Hematopoietic multipotent progenitor cell treated with erythropoietin and hydrocortisone succinate and interleukin-3 and kit ligand, for 15 days (in vitro differentiated cells): ENCODE measurements at places on chromosomes 11 and 22.

- no peak for DNase-seq
Measured at GRCh38 chr22:19753090-19753842, 7.3 kb upstream of the TBX1 start.

GRCh38 chr22:49215840-49216239 is 611.8 kb downstream of the BRD1 start:
- DNase-seq: no peak

- DNase-seq: peak; percentile 61
Measured at GRCh38 chr22:20014526-20015186, 2.0 kb downstream of the ARVCF start.

DNA sequence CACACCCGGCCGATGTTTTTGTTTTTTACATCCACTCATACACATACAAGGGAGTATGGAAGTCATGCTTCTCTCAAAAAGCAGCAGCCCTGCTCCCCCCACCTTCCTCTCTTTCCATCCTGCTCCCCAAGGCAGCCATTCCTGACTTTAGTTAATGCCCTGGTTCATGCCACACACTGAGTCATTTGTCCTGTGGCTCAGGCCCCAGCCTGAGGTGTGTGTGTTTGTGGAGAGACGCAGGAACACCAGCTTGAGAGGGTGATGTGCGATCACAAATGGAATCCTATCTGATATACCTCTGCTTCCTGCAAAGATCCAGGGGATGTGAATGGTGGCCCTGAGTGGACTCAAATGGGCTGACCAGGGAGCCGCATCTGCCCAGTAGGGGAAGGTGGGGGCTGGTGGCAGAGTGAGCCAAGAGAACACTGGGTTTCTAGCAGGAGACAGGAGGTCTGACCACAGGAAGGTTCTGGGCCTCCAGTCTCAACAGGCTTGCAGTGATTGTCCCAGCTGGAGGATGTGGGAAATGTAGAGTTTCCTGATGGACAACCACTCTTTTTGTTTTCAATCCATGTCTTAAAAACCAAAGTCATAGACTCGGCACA is 86.7 kb downstream of the OSBP2 start:
- DNase-seq: no peak

GRCh38 chr11:119995730-119996491 is 142.0 kb downstream of the TRIM29 start:
- DNase-seq: no peak

DNA sequence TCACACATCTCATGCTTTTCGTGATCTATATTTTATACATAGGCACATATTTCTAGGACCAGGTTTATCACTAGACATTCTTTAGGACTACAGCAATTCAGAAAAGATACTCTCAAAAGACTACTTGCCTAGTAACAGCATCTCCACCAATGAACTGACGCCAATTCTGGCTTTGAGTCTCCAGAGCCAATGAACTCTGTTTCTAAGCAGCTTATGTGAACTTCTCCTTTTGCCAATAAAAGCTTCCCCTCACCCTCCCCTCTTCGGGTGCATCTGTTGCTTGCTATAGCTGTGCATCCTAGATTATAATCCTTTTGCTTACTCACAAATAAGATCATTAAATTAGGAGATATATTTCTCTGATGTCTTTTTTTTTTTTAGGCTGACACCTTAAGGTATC is 11.4 kb upstream of the ANKK1 start:
- DNase-seq: no peak

- no peak for DNase-seq
Measured at GRCh38 chr22:19070397-19071169, 51.6 kb downstream of the DGCR2 start.

DNA sequence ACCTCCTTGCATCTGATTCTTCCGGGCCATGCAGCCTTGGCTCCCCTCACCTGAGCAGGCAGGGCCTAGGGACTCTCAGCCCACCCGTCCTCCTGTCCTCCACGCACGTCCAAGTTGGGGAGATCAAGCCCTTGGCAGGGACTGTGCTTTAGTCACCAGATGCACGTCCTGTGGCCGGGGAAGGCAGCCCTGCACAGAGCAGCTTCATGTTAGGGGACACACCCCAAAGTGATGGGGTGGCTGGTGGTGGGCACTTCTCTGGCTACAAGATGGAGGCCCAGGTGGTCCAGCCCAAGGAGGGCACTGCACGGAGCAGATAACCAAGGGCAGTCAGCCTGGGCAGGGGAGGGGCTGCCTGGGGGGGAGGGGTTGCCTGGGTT is 1.2 kb downstream of the MUC5B start:
- no peak for DNase-seq

DNA sequence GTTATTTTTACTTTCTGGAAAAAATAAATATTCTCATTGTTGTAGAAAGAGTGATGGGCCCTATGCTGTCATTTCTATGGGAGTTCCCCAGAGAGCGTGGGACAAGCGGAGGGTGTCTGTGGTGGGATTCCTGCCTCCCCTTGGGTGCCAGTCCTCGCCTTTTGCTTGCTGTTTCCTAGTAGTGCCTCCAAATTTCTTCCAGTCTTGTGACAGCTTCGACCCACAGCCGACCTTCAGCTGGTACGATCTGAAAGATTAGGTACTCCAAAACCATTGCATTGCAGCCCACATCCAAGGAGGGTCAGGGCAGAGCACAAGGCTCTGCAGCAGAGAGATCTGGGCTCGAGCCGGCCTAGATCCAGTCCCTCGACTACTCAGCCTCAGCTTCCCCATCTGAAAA is 58.9 kb upstream of the EMID1 start:
- no peak for DNase-seq
